ENCODE measurements at places on chromosomes 11 and 22.

GRCh38 chr11:43916621-43917020, 25.8 kb upstream of the C11orf96 start:
- DNase-seq: no peak

- no peak for DNase-seq
Observed at GRCh38 chr22:20439556-20439927, 1.9 kb upstream of the SCARF2 start.

DNA sequence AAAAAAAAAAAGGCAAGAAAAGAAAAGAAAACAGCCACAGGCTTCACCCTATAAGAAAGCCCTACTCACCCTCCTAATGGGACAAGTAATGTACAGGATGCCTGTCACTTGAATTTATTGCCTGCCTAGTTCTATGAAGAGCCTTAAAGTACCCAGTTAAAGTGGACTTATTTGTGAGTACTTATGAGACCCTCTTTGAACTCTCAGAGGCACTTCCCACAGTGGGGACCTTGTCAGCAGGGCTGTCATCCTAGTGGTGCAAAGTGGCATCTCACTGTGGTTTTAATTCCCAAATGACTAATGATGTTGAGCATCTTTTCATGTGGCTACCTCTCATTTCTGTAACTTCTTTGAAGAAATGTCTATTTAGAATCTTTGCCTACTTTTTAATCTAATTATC, 41.8 kb upstream of the BARX2 start:
- DNase-seq: no peak

DNA sequence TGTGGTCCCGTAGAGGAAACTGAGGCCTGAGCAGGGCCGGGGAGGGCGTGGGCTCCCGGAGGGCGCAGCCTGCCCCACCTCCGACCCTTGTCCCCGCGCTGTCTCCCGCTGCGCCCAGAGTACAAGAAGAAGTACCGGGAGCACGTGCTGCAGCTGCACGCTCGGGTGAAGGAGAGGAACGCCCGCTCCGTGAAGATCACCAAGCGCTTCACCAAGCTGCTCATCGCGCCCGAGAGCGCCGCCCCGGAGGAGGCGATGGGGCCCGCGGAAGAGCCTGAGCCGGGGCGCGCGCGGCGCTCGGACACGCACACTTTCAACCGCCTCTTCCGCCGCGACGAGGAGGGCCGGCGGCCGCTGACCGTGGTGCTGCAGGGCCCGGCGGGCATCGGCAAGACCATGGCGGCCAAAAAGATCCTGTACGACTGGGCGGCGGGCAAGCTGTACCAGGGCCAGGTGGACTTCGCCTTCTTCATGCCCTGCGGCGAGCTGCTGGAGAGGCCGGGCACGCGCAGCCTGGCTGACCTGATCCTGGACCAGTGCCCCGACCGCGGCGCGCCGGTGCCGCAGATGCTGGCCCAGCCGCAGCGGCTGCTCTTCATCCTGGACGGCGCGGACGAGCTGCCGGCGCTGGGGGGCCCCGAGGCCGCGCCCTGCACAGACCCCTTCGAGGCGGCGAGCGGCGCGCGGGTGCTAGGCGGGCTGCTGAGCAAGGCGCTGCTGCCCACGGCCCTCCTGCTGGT, 1.9 kb downstream of the NLRP6 start:
- DNase-seq: no peak

- no peak for DNase-seq
Observed at GRCh38 chr11:92663539-92663938, 305.9 kb upstream of the MTNR1B start.

DNA sequence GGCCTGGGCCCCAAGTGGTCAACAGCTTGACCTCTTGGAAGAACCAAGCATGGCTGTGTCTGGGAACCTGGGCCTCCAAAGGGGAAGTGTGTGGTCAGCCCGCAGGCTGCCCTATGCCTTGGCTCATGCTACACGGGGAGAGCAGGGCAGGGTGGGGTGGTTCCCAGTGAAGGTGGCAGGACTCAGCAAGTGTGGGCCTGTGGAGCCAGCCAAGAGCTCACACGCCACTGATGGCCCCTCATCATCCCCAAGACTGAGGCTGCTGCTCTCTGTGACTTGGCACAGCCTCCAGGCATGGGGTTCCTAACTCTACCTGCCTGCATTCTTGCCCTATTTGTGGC, 15.9 kb upstream of the DGCR8 start:
- no peak for DNase-seq

- DNase-seq: no peak
Observed at GRCh38 chr11:75201771-75202170, 38.8 kb upstream of the TPBGL start.

- DNase-seq: no peak
Observed at GRCh38 chr11:109798521-109798920, 294.7 kb upstream of the ZC3H12C start.

DNA sequence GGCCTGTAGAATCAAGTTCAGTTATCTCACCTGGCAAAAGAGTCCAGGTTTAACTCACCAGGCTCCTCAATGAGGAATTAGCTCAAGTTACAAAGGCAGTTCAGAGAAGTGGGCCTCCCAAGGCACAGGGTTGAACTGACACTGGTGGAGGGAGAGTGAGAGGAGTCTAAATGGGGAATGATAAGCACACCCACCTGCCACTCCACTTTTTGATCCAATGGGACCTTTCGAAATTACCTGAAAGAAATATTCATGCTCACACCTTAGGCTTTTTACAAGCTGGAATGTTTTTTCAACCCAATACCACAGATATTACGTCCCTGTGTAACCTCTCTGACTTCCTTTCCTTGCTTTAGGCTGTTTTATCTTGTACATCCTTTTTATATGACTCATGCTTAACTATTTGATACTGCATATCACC, 642.7 kb upstream of the TENM4 start:
- no peak for DNase-seq

DNA sequence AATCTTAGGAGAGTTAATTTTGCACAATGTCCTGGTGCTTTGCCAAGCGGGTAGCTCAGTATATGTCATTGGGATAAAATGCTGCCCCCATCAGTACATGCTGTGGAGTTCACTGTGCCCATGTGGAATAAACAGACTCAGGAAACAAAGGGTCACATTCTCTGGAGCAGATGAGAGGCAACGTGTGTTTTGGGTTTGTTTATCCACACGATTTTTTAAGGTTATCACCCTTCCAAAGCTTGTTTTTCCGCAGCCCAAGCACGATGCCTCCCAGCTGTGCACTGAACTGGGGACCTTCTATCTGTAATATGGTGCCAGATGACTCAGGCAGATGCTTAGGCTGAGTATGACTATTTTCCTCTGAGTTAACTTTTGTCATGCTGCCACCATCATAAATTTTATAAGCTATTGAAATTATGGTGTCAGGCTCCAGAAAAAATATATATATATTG, 6.5 kb downstream of the OR4D6 start:
- no peak for DNase-seq

DNA sequence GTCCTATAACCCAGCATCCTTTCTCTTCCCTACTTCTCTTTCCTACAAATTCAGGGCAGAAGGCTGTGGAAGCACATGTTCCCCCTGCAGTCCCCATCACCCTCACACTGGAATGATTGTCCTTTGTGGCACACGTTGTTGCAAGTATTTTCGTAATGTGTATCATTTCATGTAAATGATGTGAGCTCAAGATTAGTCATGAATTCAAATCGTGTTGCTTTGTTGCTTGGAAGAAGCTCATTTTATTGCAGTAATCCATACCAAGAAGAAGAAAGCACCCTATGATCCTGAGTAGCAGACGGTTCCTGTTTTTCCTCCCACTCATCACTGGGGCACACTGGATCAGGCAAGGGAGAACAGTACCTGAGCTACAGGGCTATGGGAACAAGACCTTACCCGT, 173.4 kb downstream of the NCAM1 start:
- DNase-seq: no peak

DNA sequence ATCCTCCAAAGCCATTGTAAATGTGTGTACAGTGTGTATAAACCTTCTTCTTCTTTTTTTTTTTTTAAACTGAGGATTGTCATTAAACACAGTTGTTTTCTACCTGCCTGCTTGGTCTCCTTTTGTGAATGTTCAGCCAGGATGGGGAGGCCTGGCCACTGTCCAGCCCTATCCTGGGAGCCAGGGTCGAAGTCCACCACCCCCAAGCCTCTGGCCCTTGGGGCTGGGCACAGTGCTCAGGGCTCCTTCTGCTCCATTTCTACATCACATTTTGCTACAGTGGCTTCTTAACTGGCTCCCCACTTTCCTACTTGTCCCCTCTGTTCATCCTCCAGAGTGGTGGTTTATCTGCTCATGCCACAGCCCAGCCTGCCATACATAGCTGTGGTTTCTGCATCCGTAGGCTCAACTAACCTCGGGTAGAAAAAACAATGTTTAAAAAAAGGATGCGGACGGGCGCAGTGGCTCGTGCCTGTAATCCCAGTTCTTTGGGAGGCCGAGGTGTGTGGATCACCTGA, 2.5 kb upstream of the SMARCB1 start:
- no peak for DNase-seq

GRCh38 chr11:65899356-65900124, 648 bp downstream of the FOSL1 start:
- DNase-seq: no peak

GRCh38 chr11:132022733-132023478, 652.5 kb downstream of the NTM start:
- DNase-seq: no peak

DNA sequence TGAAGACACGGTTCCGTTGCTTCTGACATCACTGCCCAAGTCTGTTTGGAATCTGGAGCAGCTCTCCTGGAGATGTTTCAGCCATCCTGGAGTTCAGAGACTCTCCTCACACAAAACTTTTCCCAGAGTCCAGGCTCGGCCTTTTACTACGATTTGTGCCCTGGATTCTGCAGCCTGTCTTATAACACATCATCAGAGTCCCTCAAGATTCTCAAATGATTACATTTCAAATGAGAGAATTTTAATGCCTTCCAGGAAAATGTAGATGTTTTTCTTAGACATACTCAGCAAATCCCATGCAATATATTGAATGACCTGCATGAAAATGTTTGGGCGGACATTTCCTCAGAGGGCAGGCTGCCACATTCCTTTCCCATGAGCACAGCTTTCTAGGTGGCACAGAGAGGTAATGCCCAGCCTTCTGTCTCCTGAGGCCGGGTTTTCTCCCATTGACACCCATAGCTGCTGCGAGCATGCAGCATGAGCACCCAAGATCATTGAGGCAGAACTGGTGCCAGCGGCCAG, 129.1 kb downstream of the SNX19 start:
- DNase-seq: no peak

- DNase-seq: no peak
Observed at GRCh38 chr11:66950112-66950535, 8.1 kb downstream of the PC start.

- no peak for DNase-seq
Observed at GRCh38 chr11:114955923-114956322, 277.6 kb downstream of the NXPE2 start.

DNA sequence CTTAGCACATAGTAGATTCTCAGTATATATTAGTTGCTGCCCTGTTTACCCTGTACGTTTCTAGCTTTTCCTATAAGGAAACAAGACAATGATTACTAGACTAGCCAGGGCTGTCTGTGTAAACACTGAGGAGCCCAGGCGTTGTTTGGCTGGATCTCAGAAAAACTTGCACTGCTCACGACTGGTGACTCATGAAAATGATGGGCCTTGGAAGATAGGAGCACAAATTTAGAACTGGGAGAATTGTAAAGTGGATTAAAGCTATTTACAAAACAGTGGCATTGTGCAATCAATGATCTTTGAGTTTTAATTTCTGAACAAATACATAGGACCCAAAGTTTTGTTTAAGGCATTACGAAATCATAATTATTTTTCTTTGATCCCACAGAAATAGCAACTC, 276.9 kb downstream of the FAM76B start:
- no peak for DNase-seq

- no peak for DNase-seq
Observed at GRCh38 chr11:63560506-63561180, 2.5 kb downstream of the PLAAT2 start.

DNA sequence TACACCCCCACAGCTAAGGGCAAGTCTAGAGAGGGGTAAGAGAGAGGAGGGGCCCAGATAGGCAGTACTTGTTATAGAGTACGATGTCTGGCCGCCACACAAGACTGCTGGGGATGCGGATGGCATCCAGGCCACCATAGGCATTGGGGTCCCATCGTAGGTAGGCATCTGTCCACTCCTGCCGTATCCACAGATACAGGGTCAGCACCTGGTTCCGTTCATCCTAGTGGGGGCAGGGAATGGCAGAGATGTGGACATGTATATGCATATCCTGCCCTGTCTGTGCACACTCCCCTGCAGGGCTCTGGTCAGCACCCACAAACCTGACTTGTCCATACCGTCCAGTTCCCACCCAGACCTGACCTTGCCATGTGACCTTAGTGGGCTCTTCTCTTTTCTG, 2.1 kb downstream of the CHRNA10 start:
- no peak for DNase-seq

DNA sequence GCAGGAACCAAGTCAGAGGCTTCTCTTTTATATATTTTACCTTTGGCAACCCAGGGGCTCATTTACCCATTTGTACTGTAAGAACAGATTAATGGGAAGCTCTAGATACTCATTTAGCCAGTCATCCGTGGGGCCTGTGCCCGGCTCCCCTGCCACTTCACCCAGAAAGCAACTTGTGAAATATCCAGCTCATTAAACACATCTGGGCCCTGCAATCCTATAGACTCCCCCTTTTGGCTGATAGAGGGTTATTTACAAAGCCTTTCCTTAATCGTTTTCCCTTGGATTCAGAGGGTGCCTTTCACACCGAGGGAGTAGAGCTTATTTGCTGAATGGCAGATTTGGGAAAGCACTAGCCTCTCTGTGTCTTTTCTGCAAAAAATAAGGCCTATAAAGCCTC, 118.7 kb upstream of the SORL1-AS1 start:
- DNase-seq: no peak

DNA sequence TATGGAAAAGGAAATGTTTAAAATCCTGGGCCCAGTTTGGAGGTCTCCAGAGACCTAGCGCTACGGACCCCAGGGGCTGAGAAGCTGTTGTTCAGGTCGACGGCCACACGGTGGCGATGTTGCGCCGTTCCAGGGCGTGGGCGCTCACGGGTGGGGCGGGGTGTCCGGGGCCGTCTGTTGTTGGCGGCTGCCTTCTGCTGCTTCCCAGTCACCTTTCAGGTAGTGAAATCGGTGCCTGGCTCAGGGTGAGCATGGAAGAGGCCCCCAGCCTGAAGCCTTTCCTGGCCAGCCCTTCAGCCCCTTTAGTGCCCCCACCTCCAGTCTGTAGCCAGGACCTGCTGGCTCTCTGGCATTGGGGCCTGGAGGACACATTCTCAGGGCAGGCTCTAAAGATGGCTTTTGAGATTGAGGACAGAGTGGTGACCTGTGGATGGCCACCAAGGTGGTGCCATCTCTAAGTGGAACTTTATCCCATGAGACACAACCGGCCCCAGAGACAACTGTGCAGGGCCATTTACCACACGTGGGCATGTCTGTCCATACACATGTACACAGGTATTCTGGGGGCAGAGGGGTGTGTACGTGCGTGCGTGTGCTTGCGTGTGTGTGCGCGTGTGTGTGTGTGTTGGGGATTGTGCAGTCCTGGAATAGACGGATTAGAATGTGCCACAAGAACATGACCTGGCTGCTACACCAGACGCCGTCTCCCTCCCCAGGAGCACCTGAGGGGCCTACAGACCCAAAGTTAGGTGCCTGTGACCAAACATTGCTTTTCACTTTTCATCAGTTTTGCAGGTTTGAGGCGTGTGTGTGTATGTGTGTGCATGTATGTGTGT, 53.8 kb downstream of the ST14 start:
- peak; percentile 78 for DNase-seq

All from NCI-H1105 (cell line).